ENCODE measurements at places on chromosomes 5 and 9.

- H3K36me3 ChIP-seq, result no peaks in the 10 kb centered on the region
- H3K4me1 ChIP-seq, result no peaks in the 10 kb centered on the region
- H3K4me3 ChIP-seq, result no peak overlapping the region
- no peaks in the 10 kb centered on the region for H3K27me3 ChIP-seq
Observed at GRCh38 chr9:110546411-110546871, 33.1 kb downstream of the SVEP1 start.

DNA sequence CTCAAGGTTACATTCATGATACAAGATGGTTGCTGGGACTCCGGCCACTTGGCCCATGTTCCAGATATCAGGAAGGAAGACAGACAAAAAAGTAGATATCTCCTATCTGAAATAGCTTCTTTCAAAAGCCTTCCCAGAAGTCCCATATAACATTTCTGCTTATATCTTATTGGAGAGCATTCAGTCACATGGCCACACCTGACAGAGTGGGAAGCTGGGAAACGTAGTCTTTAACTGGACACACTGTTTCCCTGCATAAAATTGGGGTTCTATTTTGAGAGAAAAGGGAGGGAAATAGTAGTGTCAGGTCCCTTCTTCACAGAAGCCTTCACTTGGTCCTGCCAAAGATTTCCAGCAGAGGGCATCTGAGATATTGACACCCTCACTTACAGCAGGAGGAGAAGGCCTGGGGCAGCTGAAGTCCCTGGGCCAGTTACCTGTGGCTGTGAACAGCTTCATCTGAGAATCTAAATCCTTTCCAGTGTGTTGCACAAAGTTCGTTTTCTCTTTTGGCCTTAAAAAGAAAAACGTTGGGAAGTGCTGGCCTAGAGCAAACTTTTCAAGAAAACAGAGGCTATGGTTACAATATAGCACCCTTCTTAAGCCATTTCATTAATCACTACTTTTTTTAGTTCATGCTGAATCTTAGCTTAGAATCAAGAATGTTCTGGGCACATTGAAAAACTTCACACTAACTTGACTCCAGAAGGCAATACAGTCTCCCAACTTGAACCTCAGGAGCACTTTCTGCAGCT is 33.5 kb downstream of the SPEF2 start:
- no peaks in the 10 kb centered on the region for H3K36me3 ChIP-seq
- no peak overlapping the region for H3K27ac ChIP-seq
- H3K27me3 ChIP-seq, result no peaks in the 10 kb centered on the region
- no peak overlapping the region for H3K4me3 ChIP-seq
- no peaks in the 10 kb centered on the region for H3K4me1 ChIP-seq

DNA sequence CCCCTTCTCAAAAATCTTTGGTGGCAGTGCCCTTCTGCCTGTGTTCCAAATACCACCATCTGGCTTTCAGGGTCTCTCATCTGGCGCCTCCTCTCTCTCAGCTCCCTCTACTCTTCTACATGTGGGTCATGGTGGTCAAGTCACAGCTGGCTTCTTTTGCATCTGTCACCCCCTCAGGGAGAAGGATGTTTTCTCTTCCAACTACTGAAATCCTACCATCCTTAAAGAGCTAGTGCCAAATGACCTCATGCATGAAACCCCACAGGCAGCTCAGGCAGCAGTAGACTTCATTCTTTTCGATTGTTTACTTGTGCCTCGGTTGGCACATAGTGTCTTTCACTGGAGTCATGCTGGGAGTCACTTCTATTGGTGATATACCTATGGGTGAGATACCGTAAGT is 219.2 kb downstream of the DCP2 start:
- H3K36me3 ChIP-seq, result no peaks in the 10 kb centered on the region
- DNase-seq, result no peak
- H3K27me3 ChIP-seq, result peaks cover 9% of the 10 kb centered on the region

- peaks cover 3% of the 10 kb centered on the region for H3K36me3 ChIP-seq
- no peaks in the 10 kb centered on the region for H3K27me3 ChIP-seq
- no peak for DNase-seq
- peaks cover 9% of the 10 kb centered on the region for H3K4me1 ChIP-seq
Observed at GRCh38 chr5:72600391-72600981, 93.3 kb upstream of the ZNF366 start.

DNA sequence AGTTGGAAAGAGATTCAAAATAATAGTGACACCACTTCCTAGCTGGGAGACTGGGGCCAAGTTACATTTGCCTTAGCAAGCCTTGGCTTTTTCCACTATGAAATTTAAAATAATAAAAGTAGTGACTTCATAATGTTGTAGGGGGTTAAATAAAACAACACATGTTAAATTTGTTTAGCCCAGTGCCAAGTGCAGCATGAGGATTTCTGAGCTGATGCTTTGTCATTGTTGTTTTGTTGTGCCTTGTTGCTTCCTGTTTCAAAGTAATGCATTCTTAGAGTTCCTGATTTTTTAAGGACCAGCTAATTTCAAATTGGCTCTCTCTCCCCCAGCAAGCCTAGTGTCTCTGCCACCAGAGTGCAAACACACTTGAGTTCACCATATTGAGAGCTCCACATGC is 270.7 kb upstream of the PAPPA start:
- H3K27me3 ChIP-seq, result no peaks in the 10 kb centered on the region
- H3K4me1 ChIP-seq, result no peaks in the 10 kb centered on the region
- H3K36me3 ChIP-seq, result no peaks in the 10 kb centered on the region
- H3K27ac ChIP-seq, result no peak overlapping the region
- DNase-seq, result no peak

GRCh38 chr5:67281874-67282273 is 85.3 kb upstream of the CD180 start:
- no peak overlapping the region for H3K27ac ChIP-seq
- peaks cover 7% of the 10 kb centered on the region for H3K27me3 ChIP-seq
- no peaks in the 10 kb centered on the region for H3K36me3 ChIP-seq
- DNase-seq, result no peak
- no peaks in the 10 kb centered on the region for H3K4me1 ChIP-seq

DNA sequence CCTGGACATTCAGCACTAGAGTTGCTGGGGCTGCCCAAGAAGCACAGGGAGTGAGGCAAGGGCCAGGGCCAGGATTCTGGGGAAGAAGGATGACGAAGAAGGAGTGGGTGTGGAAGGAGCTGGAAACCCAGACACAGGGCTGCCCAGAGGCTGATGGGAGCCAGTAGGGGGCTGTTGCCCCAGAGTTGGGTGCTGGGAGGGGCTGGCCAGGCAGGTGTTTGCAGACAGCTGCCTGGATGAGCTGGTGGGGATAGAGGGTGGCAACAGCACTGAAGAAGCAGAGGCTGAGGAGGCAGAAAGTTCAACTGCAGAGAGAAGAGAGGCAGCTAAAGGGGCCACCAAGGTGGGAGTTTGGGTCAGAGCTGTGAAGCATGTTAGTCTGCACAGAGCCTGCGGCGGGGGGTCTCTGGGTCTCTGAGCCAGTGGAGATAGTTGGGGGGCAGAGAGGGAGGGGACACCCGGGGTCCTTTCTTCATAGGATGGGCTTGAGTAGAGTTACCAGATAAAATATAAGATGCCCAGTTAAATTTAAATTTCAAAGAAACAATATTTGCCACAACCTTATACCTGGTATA is 2.5 kb upstream of the AQP7 start:
- DNase-seq, result no peak
- H3K4me3 ChIP-seq, result no peak overlapping the region
- no peaks in the 10 kb centered on the region for H3K36me3 ChIP-seq

GRCh38 chr5:168307925-168308584 is 16.6 kb downstream of the WWC1 start:
- H3K36me3 ChIP-seq, result no peaks in the 10 kb centered on the region
- H3K4me3 ChIP-seq, result no peak overlapping the region
- H3K27me3 ChIP-seq, result 0 out of 2 replicates have a peak, but pooled peaks cover under 1% of the 10 kb centered on the region
- H3K4me1 ChIP-seq, result no peaks in the 10 kb centered on the region
- no peak overlapping the region for H3K27ac ChIP-seq

DNA sequence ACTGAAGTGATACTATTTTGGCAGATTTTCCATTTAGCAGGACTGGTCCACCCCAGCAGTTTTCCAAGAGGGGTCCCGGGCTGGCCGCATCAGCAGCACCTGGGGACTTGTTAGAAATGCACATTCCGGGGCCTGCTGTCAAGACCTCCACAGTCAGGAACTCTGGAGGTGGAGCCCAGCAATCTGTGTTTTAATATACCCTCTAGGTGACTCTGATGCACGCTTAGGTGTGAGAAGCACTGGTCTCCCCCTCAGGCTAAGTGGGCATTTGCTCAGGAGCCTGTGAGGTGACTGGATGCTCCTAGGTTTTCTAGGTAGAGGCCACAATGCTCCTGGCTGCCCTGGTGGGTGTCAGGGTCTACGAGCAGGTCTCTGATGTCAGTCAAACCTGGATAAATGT is 81.7 kb downstream of the DCP2 start:
- H3K27me3 ChIP-seq, result peaks cover 5% of the 10 kb centered on the region
- no peak for DNase-seq
- H3K27ac ChIP-seq, result no peak overlapping the region
- no peaks in the 10 kb centered on the region for H3K36me3 ChIP-seq
- H3K4me3 ChIP-seq, result no peak overlapping the region
- peaks cover 4% of the 10 kb centered on the region for H3K4me1 ChIP-seq

DNA sequence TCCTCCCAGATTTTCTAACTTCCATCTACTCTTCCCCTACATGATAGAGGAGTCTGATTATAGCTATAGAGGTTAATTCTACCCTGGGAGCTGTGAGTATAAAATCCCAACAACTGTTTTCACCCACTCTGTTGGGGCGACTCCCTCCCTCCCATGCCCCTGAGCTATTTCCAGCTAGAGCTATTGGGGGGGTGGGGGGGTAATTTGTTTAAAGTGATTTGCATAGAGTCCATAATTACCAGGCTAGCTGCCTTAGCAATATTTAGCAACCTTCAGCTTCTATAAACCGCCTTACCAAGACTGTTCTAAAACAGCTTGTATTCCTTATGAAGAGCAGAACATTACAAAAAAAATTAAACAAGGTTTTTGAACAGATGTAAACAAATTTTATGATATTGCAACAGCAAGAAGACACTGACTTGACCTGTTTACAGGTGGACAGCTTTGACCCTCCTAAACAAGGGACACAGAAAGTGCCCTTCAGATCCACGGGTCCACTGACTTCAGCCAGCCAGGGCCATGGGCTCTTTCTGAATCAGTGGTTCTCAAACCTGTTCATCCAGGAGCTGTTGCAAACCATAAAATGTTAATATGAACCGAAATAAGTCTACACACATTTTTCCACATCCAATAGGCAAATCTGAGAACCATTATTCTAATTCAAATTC is 98.2 kb downstream of the OTULIN start:
- H3K27me3 ChIP-seq, result peaks cover 8% of the 10 kb centered on the region
- no peak overlapping the region for H3K27ac ChIP-seq
- no peak overlapping the region for H3K4me3 ChIP-seq
- no peak for DNase-seq

DNA sequence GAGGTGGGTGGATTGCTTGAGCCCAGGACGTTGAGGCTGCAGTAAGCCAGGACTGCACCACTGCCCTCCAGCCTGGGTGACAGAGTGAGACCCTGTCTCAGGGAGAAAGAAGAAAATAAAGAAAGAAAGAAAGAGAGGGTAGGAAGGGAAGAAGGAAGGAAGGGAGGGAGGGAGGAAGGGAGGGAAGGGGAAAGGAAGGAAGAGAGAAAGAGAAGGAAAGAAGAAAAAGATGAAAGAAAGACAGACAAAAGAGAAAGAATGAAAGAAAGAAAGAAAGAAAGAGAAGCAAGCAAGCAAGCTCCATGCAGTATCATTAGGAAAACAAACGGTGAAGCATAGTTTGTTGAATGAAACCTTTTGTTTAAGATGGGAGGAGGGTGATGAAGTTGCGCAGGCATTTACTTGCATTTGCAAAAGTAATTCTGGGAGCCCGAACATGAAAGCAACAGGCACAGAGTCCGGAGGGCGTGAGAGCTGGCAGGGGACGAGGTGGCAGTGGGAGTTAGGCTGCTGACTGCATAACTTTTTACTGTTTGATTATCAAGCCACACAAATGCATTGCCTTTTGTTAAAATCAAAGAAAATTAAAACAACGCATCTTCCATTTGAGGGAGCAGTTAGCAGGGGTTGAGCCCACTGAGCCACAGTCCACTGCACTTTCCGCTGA is 26.0 kb upstream of the CEP72 start:
- DNase-seq, result no peak
- H3K4me1 ChIP-seq, result no peaks in the 10 kb centered on the region
- no peak overlapping the region for H3K27ac ChIP-seq
- H3K27me3 ChIP-seq, result peaks cover 55% of the 10 kb centered on the region
- H3K36me3 ChIP-seq, result no peaks in the 10 kb centered on the region

DNA sequence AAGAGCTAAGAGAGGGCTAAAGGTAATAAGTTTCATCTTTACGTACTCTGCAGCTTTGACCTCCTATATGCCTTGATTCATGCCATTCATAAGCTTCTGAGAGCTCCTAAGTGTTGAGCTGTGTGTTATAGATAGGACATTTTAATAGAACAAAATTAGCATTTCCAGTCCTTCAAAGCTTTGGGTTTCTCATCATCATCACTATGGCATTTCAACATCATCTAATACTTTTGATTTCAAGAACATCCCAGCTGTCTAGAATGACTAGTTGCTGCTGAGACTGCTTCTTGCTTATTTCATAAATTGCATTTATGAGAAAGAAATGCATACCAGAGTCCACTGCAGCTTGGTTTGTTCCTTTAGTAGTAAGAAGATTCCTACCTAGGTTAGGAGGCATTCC is 201.7 kb downstream of the SGCD start:
- H3K27ac ChIP-seq, result no peak overlapping the region
- no peaks in the 10 kb centered on the region for H3K36me3 ChIP-seq
- no peak overlapping the region for H3K4me3 ChIP-seq
- H3K27me3 ChIP-seq, result no peaks in the 10 kb centered on the region

- H3K27me3 ChIP-seq, result no peaks in the 10 kb centered on the region
- H3K4me3 ChIP-seq, result no peak overlapping the region
- H3K4me1 ChIP-seq, result no peaks in the 10 kb centered on the region
- H3K36me3 ChIP-seq, result no peaks in the 10 kb centered on the region
Observed at GRCh38 chr9:13787234-13787833, 507.8 kb upstream of the MPDZ start.

DNA sequence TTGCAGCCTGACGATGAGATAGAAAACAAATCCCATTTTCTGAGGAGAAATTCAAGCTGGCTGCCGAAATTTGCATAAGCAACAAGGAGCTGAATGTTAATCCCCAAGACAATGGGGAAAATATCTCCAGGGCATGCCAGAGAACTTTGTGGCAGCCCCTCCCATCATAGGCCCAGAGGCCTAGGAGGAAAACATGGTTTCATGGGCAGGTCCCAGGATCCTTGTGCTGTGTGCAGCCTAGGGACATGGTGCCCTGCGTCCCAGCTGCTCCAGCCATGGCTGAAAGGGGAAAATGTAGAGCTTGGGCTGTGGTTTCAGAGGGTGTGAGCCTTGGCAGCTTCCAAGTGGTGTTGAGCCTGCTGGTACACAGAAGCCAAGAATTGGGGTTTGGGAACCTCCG is 48.8 kb upstream of the MAN2A1 start:
- H3K27me3 ChIP-seq, result no peaks in the 10 kb centered on the region
- H3K27ac ChIP-seq, result no peak overlapping the region
- H3K36me3 ChIP-seq, result no peaks in the 10 kb centered on the region
- H3K4me3 ChIP-seq, result no peak overlapping the region
- no peaks in the 10 kb centered on the region for H3K4me1 ChIP-seq
- no peak for DNase-seq
